Hepatocyte (in vitro differentiated cells): ENCODE measurements at places on chromosomes 7 and 10. TPM values are rescaled to one million over a fixed set of nuclear protein-coding genes. Genes with fewer than 3 reads are reported as not detected.

The ACTL6B gene
- total RNA-seq = not detected in 2 replicates

The SLC29A4 gene
- 21.9 and 22.3 TPM in 2 replicates for total RNA-seq

The PHYHIPL gene
- total RNA-seq = 5.9 and 39.3 TPM in 2 replicates

The FXYD4 gene
- total RNA-seq = 0.80 TPM in 1 of 2 replicates, not detected in the other

The SMURF1 gene
- 20.2 and 21.7 TPM in 2 replicates for total RNA-seq

The PRSS1 gene
- 69.8 and 71.2 TPM in 2 replicates for total RNA-seq

The MET gene
- 29.3 and 35.7 TPM in 2 replicates for total RNA-seq

The CYP26C1 gene
- not detected in 2 replicates for total RNA-seq

The C10orf105 gene
- total RNA-seq = not detected in 2 replicates

The SKAP2 gene
- 12.3 and 13.5 TPM in 2 replicates for total RNA-seq

The FOXI2 gene
- not detected in 2 replicates for total RNA-seq

The ST8SIA6 gene
- total RNA-seq = 0.24 TPM in 1 of 2 replicates, not detected in the other

The ST7 gene
- total RNA-seq = 28.3 and 38.5 TPM in 2 replicates

The CUTC gene
- 21.6 and 33.8 TPM in 2 replicates for total RNA-seq

The TEX47 gene
- total RNA-seq = not detected in 2 replicates

The TMEM229A gene
- 0.17 and 1.3 TPM in 2 replicates for total RNA-seq

The MMP21 gene
- not detected in 2 replicates for total RNA-seq

The GSAP gene
- 11.1 and 16.3 TPM in 2 replicates for total RNA-seq

The KIAA1217 gene
- total RNA-seq = 20.1 and 33.2 TPM in 2 replicates

The PRKG1 gene
- 8.1 and 12.3 TPM in 2 replicates for total RNA-seq

The MYH16 gene
- total RNA-seq = 0.13 TPM in 1 of 2 replicates, not detected in the other

The SAMD9L gene
- 1.5 and 4.5 TPM in 2 replicates for total RNA-seq

The COL13A1 gene
- total RNA-seq = 2.7 and 4.5 TPM in 2 replicates

The HECW1 gene
- 2.6 and 7.6 TPM in 2 replicates for total RNA-seq

The PKD1L1 gene
- under 0.01 and 0.07 TPM in 2 replicates for total RNA-seq

The TRIM50 gene
- total RNA-seq = 7.5 and 9.8 TPM in 2 replicates

The PNLIP gene
- total RNA-seq = 0.13 TPM in 1 of 2 replicates, not detected in the other

The CALN1 gene
- 0.12 and 0.23 TPM in 2 replicates for total RNA-seq

The NKX1-2 gene
- 2.0 and 5.2 TPM in 2 replicates for total RNA-seq

The C10orf67 gene
- 0.10 TPM in 1 of 2 replicates, not detected in the other for total RNA-seq

The OR13A1 gene
- total RNA-seq = 0.37 TPM in 1 of 2 replicates, not detected in the other

The GRID1 gene
- total RNA-seq = 0.24 and 0.37 TPM in 2 replicates

The IFIT1B gene
- not detected in 2 replicates for total RNA-seq

The MLXIPL gene
- 20.9 and 21.7 TPM in 2 replicates for total RNA-seq

The ZNF92 gene
- 10.1 and 11.3 TPM in 2 replicates for total RNA-seq

The MYO1G gene
- 0.03 TPM in 1 of 2 replicates, not detected in the other for total RNA-seq

The TUBAL3 gene
- total RNA-seq = 1.0 and 1.7 TPM in 2 replicates

The DNTT gene
- not detected in 2 replicates for total RNA-seq

The HABP2 gene
- total RNA-seq = 102 and 109 TPM in 2 replicates
